ENCODE measurements at places on chromosomes 5 and 9. TPM values are rescaled to one million over a fixed set of nuclear protein-coding genes. Genes with fewer than 3 reads are reported as not detected.

DNA sequence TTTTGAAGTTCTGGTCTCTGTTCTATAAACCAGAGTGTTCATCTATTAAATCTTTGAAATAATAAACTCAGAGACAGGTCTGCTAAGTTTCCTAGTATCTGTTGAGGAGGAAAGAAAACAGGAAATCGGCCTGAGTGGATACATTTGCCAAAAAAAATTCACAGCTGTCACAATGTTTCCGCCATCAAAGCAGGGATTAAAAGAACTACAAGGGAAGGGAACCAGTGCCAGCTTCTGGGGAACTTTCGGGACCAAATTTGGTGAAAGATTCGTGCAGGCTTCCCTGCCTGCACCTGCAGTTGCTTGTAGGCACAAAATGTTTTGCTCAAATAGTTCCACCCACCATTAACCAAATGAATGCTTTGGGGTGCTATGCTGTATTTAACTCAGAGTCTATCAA lies 267.5 kb downstream of the MSX2 start:
- no peak overlapping the region for H3K27ac ChIP-seq
- H3K36me3 ChIP-seq, result no peaks in the 10 kb centered on the region
- H3K4me3 ChIP-seq, result no peak overlapping the region
- peaks cover 23% of the 10 kb centered on the region for H3K27me3 ChIP-seq
- H3K4me1 ChIP-seq, result no peaks in the 10 kb centered on the region

GRCh38 chr9:99335280-99335679 lies 113.2 kb downstream of the SEC61B start:
- no peaks in the 10 kb centered on the region for H3K4me1 ChIP-seq
- no peaks in the 10 kb centered on the region for H3K36me3 ChIP-seq
- H3K27me3 ChIP-seq, result no peaks in the 10 kb centered on the region

- no peak overlapping the region for H3K27ac ChIP-seq
- H3K4me3 ChIP-seq, result no peak overlapping the region
- no peak for DNase-seq
Observed at GRCh38 chr9:86183229-86184137, 76.0 kb downstream of the C9orf153 start.

GRCh38 chr9:21165516-21165915 lies 944 bp downstream of the IFNA21 start:
- H3K27ac ChIP-seq, result no peak overlapping the region
- no peak overlapping the region for H3K4me3 ChIP-seq
- H3K27me3 ChIP-seq, result no peaks in the 10 kb centered on the region
- DNase-seq, result no peak

GRCh38 chr5:151643388-151643787 lies 43.3 kb downstream of the SPARC start:
- peaks cover 5% of the 10 kb centered on the region for H3K27me3 ChIP-seq
- H3K4me3 ChIP-seq, result no peak overlapping the region
- DNase-seq, result no peak
- H3K4me1 ChIP-seq, result no peaks in the 10 kb centered on the region
- H3K36me3 ChIP-seq, result no peaks in the 10 kb centered on the region

DNA sequence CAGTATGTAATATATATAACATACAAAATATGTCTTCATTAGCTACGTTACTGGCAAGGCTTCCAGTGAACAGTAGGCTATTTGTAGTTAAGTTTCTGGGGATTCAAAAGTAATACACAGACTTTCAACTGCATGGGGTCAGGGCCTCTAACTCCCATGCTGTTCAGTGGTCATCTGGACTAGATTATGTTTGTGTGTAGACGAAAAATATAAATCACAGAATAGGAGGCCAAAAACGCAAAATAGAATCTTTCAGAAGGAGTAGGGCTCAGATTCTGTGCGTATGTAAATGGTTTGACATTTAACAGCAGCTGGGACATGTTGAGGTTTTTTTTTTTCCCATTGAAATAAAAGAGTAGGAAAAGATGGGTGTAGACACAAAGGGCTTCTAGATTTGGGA lies 1048.7 kb upstream of the WWC1 start:
- H3K4me1 ChIP-seq, result no peaks in the 10 kb centered on the region
- H3K27ac ChIP-seq, result no peak overlapping the region

- no peak overlapping the region for H3K4me3 ChIP-seq
- H3K27me3 ChIP-seq, result no peaks in the 10 kb centered on the region
- no peak for DNase-seq
Observed at GRCh38 chr5:10849278-10849677, 88.2 kb upstream of the DAP start.

DNA sequence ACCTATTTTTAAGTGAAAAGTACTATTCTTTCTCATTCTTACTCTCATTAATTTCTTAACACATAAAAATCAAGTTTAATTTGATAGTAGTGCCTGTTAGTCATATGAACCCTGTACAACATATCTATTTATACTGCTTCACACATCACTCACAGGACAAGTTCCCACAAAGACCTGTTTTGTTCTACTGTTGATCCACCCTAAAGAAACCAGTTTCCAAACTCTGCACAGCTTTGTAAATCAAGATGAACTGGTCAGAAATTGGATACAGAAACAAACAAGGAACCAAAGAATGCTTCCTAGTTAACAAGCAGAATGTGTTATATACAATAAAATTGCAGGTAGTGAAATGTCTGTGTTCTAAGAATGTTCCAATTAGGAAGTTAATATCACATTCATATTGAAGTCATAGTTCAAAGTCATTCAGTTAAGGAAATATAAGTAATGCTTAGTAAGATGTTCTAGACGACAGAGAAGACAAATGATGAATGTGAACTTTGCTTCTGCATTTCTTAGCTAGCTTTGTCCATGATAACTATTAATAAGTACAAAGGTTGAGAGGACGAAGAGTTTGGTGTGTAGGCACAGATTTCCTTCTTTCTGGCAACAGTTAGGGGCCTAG lies 33.4 kb downstream of the C9orf85 start:
- DNase-seq, result no peak
- H3K27ac ChIP-seq, result no peak overlapping the region
- H3K4me3 ChIP-seq, result no peak overlapping the region
- H3K27me3 ChIP-seq, result no peaks in the 10 kb centered on the region
- H3K4me1 ChIP-seq, result no peaks in the 10 kb centered on the region

DNA sequence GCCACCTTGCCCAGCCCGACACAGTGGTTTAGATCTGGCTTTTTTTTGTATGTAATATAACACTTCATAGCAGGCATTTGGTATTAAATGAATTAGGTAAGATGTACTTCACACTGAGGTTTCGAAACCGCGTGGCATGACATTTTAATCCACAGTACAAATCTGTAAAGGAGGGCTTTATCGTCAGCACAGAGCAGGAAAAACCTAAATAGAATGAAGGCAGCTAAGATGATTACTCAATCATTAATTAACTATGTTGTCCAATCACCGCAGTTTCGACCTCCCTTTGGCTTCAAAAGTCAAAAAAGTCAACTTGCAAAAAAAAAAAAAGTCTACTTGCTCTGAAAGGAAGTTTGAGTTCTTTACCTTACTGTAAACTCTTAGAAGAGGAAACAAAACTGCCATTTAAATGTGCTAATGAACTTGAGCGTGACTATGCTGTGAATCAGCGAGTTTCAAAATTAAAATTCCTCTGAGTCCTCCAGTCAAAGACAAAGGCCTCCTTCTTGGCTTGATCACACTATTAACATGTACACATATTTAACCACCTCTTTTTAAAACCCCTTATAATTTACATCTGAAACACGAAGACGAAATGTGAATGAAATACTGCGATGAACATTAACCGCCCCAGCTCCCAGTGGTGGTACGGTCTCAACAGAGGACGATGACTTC lies 698 bp upstream of the SEC24A start:
- no peaks in the 10 kb centered on the region for H3K36me3 ChIP-seq
- DNase-seq, result no peak
- peak overlapping the region; percentile 94 for H3K4me3 ChIP-seq
- no peaks in the 10 kb centered on the region for H3K4me1 ChIP-seq

DNA sequence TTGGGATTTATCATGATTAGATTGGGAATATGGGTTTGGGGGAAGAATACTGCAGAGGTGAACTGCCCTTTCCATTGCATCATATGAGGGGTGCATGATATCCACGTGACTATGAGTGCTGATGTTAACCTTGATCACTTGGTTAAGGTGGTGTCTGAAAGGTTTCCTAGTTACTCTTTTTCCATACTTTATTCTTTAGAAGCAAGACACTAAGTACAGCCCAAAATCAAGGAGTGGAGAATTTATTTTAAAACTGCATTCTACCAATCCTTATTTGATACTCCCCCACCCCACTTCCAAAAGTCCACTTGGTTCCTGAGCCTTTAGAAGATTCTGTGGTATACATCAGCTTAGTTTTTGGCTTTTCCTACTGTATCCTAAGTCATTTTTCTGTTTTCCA lies 20.3 kb upstream of the STOM start:
- H3K4me1 ChIP-seq, result peaks cover 4% of the 10 kb centered on the region
- no peak overlapping the region for H3K27ac ChIP-seq
- H3K27me3 ChIP-seq, result no peaks in the 10 kb centered on the region
- H3K4me3 ChIP-seq, result no peak overlapping the region

- H3K4me1 ChIP-seq, result no peaks in the 10 kb centered on the region
- no peak overlapping the region for H3K27ac ChIP-seq
- no peak for DNase-seq
- no peak overlapping the region for H3K4me3 ChIP-seq
- H3K27me3 ChIP-seq, result no peaks in the 10 kb centered on the region
Observed at GRCh38 chr9:108511307-108511706, 344.5 kb downstream of the ACTL7B start.

DNA sequence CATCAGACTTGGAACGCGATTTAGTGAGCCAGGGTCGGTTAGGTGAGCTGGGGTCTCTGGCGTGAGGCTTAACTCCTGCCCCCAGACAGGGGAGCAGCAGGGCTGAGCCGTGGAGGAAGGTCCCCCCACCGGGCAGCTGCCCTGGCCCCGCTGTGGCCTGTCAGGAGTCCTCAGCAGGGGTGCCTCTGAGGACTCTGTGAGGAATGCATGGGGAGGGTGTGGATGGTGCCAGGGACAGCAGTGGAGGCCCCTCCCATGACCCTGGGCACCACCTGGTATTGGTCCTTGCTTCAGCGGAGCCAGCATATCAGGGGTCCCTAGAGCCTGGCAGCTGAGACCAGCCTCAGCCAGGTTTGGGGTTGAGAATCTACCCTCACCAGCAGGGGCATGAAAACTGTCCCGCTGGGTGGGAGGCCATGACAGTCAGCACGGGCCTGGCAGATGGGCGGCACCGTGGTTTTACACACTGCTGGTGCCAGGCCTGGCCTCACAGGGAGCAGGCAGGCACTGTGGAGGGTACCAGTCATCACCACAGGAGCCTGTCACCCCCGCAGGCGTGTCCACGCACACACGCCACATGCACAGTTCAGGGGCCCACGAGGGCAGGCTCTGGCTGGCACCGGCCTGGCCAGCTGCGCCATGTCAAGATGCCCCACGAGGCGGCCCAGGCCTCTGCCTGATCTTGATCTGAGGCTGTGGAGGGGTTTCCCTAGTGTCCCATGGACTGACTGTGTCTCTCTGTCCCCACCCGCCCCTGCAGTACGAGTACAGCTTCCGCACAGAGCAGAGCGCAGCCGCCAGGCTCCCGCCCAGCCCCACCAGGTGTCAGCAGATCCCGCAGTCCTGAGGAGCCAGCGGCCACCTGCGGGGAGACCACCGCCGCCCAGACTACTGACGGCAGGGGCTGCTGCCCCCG lies 111.1 kb upstream of the LMX1B start:
- H3K4me1 ChIP-seq, result peaks cover 6% of the 10 kb centered on the region
- no peak overlapping the region for H3K4me3 ChIP-seq

DNA sequence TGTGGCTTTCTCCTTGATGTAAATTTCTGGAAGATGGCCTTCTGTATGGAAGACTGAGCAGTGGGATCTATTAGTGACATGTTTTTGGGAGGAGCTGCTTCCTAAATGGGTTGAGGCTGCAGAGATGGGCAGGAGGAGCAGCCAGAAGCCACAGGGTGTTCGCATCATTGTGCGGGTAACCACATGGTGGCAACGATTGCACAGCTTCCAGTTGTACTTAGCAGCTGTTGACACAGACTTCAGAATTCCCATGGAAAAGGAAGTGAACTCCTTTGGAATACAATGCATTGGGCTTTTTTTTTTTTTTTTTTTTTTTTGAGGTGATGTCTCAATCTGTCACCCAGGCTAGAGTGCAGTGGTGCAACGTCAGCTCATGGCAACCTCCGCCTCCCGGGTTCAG lies 297.3 kb downstream of the NR3C1 start:
- H3K27ac ChIP-seq, result no peak overlapping the region
- H3K27me3 ChIP-seq, result no peaks in the 10 kb centered on the region
- H3K36me3 ChIP-seq, result no peaks in the 10 kb centered on the region
- H3K4me3 ChIP-seq, result no peak overlapping the region
- peaks cover 15% of the 10 kb centered on the region for H3K4me1 ChIP-seq

DNA sequence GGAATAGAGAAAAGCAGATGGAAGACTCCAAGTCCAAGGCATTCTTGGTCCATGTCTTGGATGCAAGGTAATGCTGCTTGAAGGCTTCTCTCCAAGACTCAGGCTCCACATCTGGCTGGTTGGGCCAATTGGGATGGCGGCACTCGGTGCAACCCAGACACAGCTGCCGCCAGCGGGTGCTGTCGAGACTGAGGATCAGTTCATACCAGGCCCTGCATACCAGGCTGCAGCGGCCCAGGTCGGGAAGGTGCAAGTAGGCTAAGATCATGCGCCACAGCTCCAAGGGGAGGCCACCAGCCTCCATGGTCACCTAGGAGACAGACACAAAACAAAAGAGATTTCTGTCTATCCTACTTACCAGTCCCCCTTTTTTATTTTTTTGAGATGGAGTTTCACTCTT lies 34.7 kb downstream of the FBXO10 start:
- no peak for DNase-seq
- H3K4me1 ChIP-seq, result no peaks in the 10 kb centered on the region
- no peak overlapping the region for H3K27ac ChIP-seq
- H3K36me3 ChIP-seq, result peaks cover 61% of the 10 kb centered on the region

GRCh38 chr5:10624206-10624605 lies 60.3 kb downstream of the ANKRD33B start:
- H3K4me1 ChIP-seq, result no peaks in the 10 kb centered on the region
- no peak overlapping the region for H3K4me3 ChIP-seq
- peak; percentile 40 for DNase-seq
- H3K27me3 ChIP-seq, result no peaks in the 10 kb centered on the region

- no peaks in the 10 kb centered on the region for H3K36me3 ChIP-seq
- H3K27me3 ChIP-seq, result peaks cover 15% of the 10 kb centered on the region
- peak overlapping the region; percentile 90 for H3K27ac ChIP-seq
- H3K4me3 ChIP-seq, result peak overlapping the region; percentile 92
Observed at GRCh38 chr9:19409401-19410194, 789 bp downstream of the ACER2 start.

GRCh38 chr5:100690036-100690560 lies 154.9 kb downstream of the FAM174A start:
- H3K4me3 ChIP-seq, result no peak overlapping the region
- no peak overlapping the region for H3K27ac ChIP-seq
- peaks cover 14% of the 10 kb centered on the region for H3K4me1 ChIP-seq
- no peaks in the 10 kb centered on the region for H3K27me3 ChIP-seq

GRCh38 chr5:154654486-154655371 lies 100.4 kb upstream of the LARP1 start:
- no peak overlapping the region for H3K4me3 ChIP-seq
- H3K36me3 ChIP-seq, result no peaks in the 10 kb centered on the region
- H3K27me3 ChIP-seq, result no peaks in the 10 kb centered on the region
- H3K4me1 ChIP-seq, result peaks cover 6% of the 10 kb centered on the region
- no peak for DNase-seq
- no peak overlapping the region for H3K27ac ChIP-seq

The MAMDC2 gene
- total RNA-seq, result 0.44 TPM

The JAKMIP2 gene
- 7.1 TPM for total RNA-seq

The ZDHHC12 gene
- total RNA-seq, result 49.2 TPM

The CDC20B gene
- 0.16 TPM for total RNA-seq

The ASTN2 gene
- 9.8 TPM for total RNA-seq

The PIK3R1 gene
- total RNA-seq, result 30.5 TPM

The PCA3 gene
- total RNA-seq, result not detected

The MEIKIN gene
- total RNA-seq, result not detected

The SLC35D2 gene
- 34.3 TPM for total RNA-seq

Measured in endodermal cell (in vitro differentiated cells).